ENCODE measurements at places on chromosomes 7 and 10.

DNA sequence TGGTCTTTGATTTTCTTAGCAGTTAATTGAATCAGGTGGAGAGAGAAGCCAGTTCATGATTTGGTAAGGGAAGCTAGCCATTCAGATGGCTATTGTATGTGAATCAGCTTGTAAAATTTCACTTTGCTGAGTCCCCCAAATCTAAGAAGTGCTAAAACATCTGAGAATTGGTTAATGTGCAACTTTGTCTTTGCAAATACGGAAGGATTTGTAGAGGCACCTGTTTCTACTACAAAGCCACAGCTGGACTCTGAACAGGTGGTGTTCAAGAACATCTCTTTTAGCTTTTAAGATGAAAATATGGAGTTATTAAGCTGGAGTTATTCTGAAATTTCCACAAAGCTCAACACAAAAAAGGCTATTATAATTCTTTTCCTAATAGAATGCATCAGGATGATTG lies 132.6 kb downstream of the VPS50 start:
- H3K4me1 ChIP-seq: no peaks in the 10 kb centered on the region
- H3K27me3 ChIP-seq: peaks cover 15% of the 10 kb centered on the region
- no peak overlapping the region for H3K27ac ChIP-seq
- DNase-seq: no peak
- no peaks in the 10 kb centered on the region for H3K36me3 ChIP-seq

- no peaks in the 10 kb centered on the region for H3K4me1 ChIP-seq
- no peaks in the 10 kb centered on the region for H3K36me3 ChIP-seq
- H3K27me3 ChIP-seq: no peaks in the 10 kb centered on the region
- DNase-seq: no peak
These were observed 51.3 kb upstream of the SEPTIN7 start for GRCh38 chr7:35749556-35749955.

DNA sequence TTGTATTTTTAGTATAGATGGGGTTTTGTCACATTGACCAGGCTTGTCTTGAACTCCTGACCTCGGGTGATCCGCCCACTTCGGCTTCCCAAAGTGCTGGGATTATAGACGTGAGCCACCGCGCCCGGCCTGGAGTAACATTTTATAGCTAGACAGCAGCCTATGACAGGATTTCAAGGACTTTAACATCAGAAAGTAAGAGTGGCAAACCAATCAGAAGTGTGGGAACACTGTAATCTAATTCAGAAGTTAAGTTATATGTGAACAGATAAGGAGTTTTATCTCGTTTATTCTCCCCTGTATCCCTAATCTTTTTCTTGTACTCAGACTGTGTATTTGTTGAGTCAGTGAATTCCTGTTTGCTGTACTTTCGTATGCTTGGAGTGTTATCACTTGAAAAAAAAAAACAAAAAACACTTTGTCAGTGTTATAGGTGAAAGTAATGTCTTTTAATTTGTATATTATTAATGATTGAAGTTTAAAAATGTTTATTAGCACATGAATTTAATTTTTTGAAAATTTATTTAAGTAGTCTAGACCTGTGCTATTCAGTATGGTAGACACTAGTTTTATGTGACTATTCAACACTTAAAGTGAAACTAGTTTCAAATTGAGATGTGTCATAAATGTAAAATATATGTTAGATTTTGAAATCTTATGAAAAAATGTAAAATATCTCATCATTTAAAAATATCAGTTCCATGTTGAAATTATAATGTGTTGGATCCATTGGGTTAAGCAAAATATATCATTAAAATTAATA lies 38.6 kb downstream of the RSBN1L start:
- H3K4me1 ChIP-seq: peaks cover 28% of the 10 kb centered on the region
- no peaks in the 10 kb centered on the region for H3K27me3 ChIP-seq
- no peak overlapping the region for H3K4me3 ChIP-seq
- no peak for DNase-seq
- no peak overlapping the region for H3K27ac ChIP-seq

- H3K4me1 ChIP-seq: peaks cover 26% of the 10 kb centered on the region
- DNase-seq: no peak
- peaks cover 10% of the 10 kb centered on the region for H3K36me3 ChIP-seq
- no peak overlapping the region for H3K4me3 ChIP-seq
- H3K27me3 ChIP-seq: no peaks in the 10 kb centered on the region
These were observed 253.8 kb downstream of the MAD1L1 start for GRCh38 chr7:1978656-1979590.

DNA sequence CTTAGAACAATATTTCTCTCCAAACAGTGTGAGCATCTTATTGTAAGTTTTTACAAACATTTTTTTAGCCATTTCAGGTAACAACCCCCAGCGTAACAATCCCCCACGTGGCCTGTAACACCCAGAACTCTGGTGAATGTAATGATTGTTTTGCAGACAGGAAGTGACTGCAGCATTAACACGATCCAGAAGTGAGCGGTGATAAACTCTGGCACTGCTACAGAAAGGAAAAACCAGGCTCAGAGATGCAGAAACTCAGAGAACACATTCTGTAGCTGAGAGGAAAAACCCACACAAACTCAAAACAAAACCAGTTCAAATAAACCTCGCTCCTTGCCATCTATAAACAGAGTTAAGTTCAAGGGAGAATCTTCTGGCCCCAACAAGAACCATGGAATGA lies 285.7 kb downstream of the FGFR2 start:
- H3K27me3 ChIP-seq: no peaks in the 10 kb centered on the region
- no peak for DNase-seq
- H3K27ac ChIP-seq: no peak overlapping the region
- H3K4me3 ChIP-seq: no peak overlapping the region

- H3K27ac ChIP-seq: no peak overlapping the region
- H3K4me1 ChIP-seq: peaks cover 4% of the 10 kb centered on the region
- H3K4me3 ChIP-seq: no peak overlapping the region
- H3K36me3 ChIP-seq: peaks cover 9% of the 10 kb centered on the region
These were observed 75.7 kb upstream of the KCTD7 start for GRCh38 chr7:66553001-66553400.

DNA sequence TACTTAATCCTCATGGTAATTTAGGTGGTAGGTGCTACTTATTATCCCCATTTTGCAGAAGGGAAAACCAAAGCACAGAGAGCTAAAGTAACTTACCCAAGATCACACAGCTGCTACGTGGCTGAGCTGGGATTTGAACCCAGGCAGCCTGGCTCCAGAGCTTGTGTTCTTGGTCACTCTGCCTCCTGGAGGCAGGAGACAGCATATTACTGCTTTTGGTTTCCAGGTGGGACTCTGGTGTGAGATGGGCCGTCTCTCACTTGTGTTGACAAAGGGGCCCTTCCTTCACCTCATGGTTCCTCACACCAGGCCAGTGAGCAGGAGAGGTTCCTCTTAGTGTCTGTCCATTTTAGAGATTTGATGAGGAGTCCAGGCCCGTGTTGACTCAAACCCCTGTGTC lies 79.8 kb upstream of the PPIF start:
- DNase-seq: no peak
- H3K4me3 ChIP-seq: no peak overlapping the region
- H3K36me3 ChIP-seq: no peaks in the 10 kb centered on the region

DNA sequence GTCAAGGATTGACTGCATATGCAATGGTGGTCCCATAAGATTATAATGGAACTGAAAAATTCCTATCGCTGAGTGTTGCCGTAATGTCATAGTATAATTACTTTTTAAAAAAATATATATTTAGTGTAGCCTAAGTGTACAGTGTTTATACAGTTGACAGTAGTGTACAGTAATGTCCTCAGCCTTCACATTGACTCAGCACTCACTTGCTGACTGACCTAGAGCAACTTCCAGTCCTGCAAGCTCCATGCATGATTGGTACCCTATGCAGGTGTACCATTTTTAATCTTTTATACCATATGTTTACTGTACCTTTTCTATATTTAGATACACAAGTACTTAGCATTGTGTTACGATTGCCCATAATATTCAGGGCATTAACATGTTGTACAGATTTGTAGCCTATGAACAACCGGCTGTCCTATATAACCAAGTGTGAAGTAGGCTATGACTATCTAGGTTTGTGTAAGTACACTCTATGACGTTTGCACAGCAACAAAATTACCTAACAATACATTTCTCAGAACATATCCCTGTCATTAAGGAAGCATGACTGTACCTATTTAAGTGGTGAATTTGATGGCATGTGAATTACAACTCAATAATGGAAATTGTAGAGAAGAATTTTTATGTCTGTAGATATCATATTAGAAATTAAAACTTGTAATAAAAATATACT lies 40.9 kb downstream of the CCNY start:
- no peak overlapping the region for H3K4me3 ChIP-seq
- H3K4me1 ChIP-seq: peaks cover 61% of the 10 kb centered on the region
- no peaks in the 10 kb centered on the region for H3K36me3 ChIP-seq
- no peaks in the 10 kb centered on the region for H3K27me3 ChIP-seq
- no peak for DNase-seq

GRCh38 chr7:30912986-30913811 lies 1.5 kb downstream of the AQP1 start:
- H3K4me3 ChIP-seq: no peak overlapping the region
- H3K27me3 ChIP-seq: no peaks in the 10 kb centered on the region
- no peak overlapping the region for H3K27ac ChIP-seq
- DNase-seq: no peak
- H3K4me1 ChIP-seq: no peaks in the 10 kb centered on the region
- H3K36me3 ChIP-seq: no peaks in the 10 kb centered on the region

GRCh38 chr7:117111535-117111934 lies 158.2 kb downstream of the ST7 start:
- H3K27me3 ChIP-seq: no peaks in the 10 kb centered on the region
- H3K4me3 ChIP-seq: no peak overlapping the region

DNA sequence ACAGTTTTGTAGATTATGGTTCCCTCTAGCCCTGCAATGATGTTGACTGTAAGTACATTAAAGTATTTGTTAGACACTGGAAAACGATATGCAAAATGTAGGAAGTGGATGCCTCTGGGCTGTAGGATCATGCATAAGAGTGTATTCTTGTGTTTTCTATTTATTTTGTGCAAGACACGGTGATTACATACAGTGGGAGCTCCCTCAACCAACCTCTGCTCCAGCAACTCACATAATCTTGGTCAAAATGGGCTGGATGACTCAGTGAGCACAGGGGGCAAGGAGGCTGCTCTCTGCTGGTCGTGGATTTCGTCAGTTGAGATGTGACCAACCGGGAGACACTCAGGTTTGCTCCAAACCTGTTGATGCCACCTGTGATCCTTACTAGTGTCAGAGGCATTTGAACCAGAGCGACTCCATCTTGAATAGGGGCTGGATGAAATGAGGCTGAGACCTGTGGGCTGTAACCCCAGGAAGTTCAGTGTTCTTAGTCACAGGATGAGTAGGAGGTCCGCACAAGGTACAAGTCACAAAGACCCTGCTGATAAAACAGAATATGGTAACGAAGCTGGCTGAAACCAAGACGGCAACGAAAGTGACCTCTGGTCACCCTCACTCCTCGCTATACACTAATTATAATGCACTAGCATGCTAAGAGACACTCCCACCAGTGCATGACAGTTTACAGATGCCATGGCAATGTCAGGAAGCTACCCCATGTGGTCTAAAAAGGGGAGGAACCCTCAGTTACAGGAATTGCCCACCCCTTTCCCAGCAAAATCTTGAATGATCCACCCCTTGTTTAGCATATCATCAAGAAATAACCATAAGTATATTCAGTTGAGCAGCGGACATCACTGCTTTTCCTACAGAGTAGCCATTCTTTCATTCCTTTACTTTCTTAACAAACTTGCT lies 56.4 kb upstream of the FAM20C start:
- no peak overlapping the region for H3K4me3 ChIP-seq
- peaks cover 15% of the 10 kb centered on the region for H3K27me3 ChIP-seq
- H3K4me1 ChIP-seq: no peaks in the 10 kb centered on the region
- no peak overlapping the region for H3K27ac ChIP-seq
- no peaks in the 10 kb centered on the region for H3K36me3 ChIP-seq
- no peak for DNase-seq

DNA sequence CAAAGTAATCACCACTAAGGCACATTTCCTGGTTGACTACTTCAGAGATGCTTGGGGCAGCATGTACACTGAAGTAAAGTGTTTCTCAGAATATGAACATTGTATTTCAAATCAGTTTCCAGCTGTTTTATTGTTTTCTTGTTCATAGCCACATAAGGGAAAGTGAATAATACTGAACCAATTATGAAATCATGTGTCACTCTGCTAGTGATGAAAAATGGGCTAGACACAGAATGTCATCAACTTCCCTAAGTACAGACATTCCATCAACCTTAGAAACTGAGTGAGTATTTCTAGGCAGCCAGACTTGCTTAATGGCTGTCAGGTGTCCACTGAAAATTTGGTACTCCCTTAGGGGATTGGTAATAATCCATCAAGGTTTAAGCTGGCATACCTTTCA lies 603.5 kb downstream of the ARL4A start:
- no peak overlapping the region for H3K4me3 ChIP-seq
- H3K27me3 ChIP-seq: peaks cover 12% of the 10 kb centered on the region
- no peak overlapping the region for H3K27ac ChIP-seq
- H3K36me3 ChIP-seq: no peaks in the 10 kb centered on the region
- DNase-seq: no peak

DNA sequence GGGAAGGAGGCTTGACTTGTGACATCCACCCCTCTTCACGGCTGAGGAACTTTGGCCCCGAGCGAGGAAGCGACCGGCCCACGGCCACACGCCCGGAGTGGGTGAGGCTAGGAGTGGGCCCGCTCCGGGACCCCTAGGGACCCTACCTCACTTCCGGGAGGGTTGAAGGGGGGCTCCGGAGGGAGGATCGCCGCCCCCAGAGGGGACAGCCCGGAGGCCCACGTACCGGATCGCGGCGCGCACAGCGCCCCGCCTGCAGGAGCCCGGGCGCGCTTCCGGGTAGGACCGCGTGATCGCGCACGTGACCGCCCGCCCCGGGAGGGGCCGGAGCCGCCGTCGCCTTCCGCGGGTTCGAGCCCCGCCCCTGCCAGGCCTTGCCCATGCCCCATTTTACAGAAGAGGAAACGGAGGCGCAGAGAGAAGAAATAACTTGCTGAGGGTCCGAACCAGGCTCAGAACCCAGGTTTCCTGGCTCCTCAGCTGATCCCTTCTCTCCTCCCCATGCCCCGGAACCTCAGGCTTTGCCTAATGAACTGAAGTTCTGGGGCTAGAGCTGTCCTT lies at the start of gene HPS1:
TSS of gene HPS1 (minus strand) at position 275 of the 561 bp plus-strand sequence. CDS start 3,695 bp downstream, outside the sequence.
- H3K4me1 ChIP-seq: peaks cover 42% of the 10 kb centered on the region
- peaks cover 7% of the 10 kb centered on the region for H3K27me3 ChIP-seq
- DNase-seq: peak; percentile 86
- peaks cover 24% of the 10 kb centered on the region for H3K36me3 ChIP-seq
- H3K27ac ChIP-seq: peak within 1 kb of the TSS; percentile 97
- peak within 1 kb of the TSS; percentile 91 for H3K4me3 ChIP-seq

- no peaks in the 10 kb centered on the region for H3K4me1 ChIP-seq
- H3K27me3 ChIP-seq: no peaks in the 10 kb centered on the region
- H3K36me3 ChIP-seq: no peaks in the 10 kb centered on the region
- DNase-seq: no peak
- no peak overlapping the region for H3K4me3 ChIP-seq
These were observed 29.5 kb upstream of the ZNF107 start for GRCh38 chr7:64636386-64636785.

Measured in naive B cell (primary cell).